Stimulated activated CD8-positive, alpha-beta memory T cell treated with anti-CD3 and anti-CD28 coated beads, Interleukin-4, amount 100 ng/mL, for 1 hour (primary cell): ENCODE measurements at places on chromosomes 5 and 9.

GRCh38 chr9:121196389-121196788 lies 5.3 kb downstream of the RAB14 start:
- DNase-seq: no peak

GRCh38 chr9:35035851-35036701 lies 36.3 kb downstream of the VCP start:
- peak; percentile 8 for DNase-seq

- no peak for DNase-seq
Observed at GRCh38 chr9:77987880-77988525, 43.6 kb downstream of the GNAQ start.

DNA sequence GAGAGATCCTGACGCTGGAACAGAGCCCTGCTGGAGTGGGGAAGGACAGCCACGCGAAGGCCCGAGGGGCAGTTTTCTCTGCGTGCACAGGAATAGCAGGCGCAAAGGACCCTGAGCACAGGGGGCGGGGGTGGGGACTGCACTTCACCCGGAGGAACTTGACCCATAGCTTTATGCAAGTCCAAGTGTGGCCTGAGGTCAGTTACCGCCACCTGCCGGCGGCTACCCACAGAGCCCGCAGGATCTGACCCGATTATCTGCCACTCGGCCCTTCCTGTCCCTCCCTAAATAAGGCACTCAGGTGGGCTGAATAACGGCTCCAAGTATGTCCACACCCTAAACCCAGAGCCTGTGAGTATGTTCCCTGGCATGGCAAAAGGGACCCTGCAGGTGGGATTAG lies 65.4 kb upstream of the FCN1 start:
- no peak for DNase-seq

- peak; percentile 2 for DNase-seq
Observed at GRCh38 chr5:170183816-170184687, 48.7 kb upstream of the C5orf58 start.

- no peak for DNase-seq
Observed at GRCh38 chr5:173450188-173450587, 122.0 kb upstream of the STC2 start.

DNA sequence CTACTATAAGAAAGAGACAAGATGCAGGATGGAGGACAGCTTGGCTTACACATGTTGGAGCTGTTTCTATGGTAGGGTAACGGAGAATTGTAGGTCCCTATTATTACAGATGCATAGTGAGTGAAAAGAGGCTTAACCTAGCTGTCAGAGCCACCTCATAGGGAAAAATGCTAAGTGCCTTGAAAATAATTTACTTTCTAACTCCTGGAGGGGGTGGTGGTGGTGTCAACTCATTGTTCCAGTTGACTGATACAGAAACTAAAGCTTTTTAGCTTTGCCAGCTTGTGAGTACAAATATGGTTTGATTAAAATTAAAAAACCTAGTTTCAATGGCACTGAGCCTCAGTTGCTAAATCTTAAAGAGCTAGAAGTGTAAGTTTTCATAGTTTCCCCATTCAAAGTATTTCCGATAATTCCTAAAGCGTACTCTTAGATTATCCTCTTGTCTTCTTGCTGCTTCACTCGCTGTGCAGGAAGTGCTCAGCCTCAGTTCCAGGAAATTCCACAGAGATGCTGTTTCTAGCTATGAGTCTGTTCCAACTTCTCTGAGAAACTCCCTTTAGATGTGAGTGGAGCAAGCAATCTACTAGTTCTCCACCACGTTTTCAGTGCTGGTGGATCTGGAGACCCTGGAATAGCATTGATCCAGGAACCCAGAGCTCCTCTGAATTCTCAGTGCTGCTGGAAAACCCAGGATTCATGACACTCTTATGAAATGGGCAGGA lies 265.2 kb downstream of the DMAC1 start:
- no peak for DNase-seq

- no peak for DNase-seq
Observed at GRCh38 chr5:37448941-37449340, 69.8 kb downstream of the WDR70 start.

DNA sequence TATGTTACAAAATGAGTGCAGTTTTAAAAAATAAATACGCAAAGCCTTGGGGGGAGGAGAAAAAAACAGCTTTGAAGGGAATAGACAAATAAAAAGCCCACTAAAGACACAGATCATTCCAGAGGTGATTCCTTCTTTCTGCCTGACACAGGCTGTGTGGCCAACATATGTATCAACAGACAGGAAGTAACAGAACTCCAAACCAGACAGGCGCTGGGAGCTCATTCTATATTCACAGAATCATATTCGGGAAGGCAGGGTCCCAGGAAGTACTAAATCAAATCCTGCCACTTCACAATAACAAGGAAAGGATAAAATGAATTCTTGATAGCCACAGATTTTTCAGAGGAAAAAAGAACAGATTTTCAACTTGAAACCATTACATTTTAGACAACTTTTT lies 62.1 kb downstream of the SEMA5A start:
- no peak for DNase-seq

- DNase-seq: no peak
Observed at GRCh38 chr5:176734756-176735342, 75.5 kb upstream of the UNC5A start.

DNA sequence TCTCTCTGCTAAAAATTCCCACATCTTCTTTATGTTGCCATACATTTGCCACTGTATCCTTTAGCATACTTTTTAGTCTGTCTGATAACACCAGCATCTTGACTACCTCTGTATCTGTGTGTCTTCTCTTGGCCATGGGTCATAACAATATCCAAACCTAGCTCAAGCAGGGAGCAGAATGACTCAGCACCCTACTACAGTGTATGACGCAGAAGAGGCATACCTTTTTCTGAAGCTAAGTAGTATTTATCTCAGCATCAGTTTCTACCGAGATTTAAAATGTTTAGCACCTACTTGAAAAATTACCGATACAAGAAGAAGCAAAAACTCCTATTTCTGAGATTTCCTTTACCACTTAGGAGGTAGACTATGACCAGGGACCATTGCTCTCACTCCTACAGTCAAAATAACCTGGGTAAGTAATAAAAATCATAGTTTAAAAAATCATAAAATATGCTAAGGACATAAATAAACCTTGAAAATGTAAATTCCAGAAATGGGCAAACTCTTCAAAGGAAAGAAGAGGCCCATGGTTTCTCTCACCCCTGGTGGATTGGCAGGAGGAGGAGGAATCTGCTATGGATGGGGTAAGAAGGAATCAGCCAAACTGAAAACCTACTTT lies 286.5 kb downstream of the MAST4 start:
- DNase-seq: no peak

DNA sequence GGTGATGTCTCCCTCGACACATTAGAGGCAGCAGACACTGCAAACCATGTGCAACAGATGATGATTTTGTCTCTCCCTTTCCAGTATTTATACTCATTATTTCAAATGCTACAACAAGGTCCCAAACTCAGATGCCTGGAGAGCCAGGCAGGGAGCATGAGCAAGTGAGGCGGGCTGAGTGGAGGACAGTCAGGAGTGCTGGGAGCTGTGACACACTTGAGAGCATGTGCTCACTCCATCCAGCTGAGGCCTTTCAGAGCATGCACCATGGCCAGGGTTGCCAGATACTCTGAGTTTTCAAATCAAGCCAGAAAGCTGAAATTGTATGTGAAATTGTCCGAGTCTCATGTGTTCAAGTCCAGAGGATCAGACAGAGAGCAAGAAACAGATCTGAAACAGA lies 55.8 kb upstream of the SLC2A8 start:
- no peak for DNase-seq
